Mesenteric fat pad (tissue), 1 donor: ENCODE measurements at places on chromosomes 7 and 10. TPM values are rescaled to one million over a fixed set of nuclear protein-coding genes. Genes with fewer than 3 reads are reported as not detected.
A peak's percentile ranks its signal among the peaks of the same experiment; 100 is the strongest.

- DNase-seq, result no peak
Observed at GRCh38 chr7:151558575-151558974, 38.9 kb upstream of the RHEB start.

DNA sequence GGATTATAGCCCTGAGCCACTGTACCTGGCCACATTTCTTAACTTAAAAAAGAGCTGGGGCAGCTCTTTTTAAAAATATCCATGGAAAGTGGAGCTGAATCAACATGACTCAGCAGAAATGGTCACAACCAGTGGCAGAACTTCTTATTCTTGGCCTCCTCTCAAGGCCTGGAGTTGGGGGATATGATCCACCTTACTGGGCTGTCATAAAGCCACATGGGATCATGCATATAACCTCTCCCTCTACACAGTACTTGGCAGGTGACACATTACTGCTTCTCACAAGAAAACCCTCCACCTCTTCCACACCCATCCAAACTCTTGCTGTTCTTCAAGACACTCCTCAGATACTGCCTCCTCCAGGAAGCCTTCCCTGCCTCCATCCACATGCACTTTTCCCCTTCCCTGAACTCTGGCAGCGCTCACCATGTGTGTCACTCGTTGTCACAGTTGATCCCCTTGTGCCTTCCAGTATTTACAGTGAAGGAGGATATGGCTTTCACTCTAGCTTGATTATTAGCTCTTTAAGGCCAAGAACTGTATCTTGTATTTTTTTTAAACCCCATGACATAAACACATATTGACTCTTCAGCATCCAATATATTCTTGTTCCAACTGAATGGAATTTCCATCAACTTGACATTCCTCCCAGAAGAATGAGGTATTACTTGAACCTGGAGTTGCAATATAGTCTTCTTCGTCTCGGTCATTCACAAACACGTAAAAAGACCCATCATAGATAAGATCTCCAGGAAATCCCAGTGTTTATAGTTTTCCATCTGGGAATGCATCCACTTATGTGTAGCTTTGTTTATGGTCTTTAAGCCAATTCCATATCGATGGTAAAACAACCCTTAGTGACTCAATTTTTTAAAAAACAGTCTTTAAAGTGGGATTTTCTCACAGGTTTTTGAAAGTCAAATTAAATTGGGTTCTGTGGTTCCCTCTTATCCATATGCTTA, 85.5 kb downstream of the TBXAS1 start:
- no peak for DNase-seq

DNA sequence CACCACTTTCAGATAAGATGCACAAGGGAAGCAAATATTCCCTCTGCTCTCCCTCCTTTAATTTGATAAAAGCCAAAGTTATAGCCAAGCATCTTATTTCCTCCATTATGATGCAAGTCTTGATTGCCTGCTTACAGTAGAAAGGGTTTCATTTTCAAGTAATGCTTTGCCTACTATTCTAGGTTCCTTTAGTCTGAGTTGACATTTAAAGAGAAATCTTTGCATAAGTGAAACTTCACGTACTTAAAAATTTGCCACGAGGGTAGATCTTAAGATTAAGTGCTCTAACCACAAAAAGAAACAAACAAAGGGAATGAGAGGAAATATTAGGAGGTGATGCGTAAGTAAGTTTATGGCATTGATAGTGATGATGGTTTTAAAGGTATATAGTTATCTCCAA, 78.1 kb upstream of the VWDE start:
- DNase-seq, result no peak

- DNase-seq, result no peak
Observed at GRCh38 chr7:106071356-106071998, 40.6 kb downstream of the SYPL1 start.

DNA sequence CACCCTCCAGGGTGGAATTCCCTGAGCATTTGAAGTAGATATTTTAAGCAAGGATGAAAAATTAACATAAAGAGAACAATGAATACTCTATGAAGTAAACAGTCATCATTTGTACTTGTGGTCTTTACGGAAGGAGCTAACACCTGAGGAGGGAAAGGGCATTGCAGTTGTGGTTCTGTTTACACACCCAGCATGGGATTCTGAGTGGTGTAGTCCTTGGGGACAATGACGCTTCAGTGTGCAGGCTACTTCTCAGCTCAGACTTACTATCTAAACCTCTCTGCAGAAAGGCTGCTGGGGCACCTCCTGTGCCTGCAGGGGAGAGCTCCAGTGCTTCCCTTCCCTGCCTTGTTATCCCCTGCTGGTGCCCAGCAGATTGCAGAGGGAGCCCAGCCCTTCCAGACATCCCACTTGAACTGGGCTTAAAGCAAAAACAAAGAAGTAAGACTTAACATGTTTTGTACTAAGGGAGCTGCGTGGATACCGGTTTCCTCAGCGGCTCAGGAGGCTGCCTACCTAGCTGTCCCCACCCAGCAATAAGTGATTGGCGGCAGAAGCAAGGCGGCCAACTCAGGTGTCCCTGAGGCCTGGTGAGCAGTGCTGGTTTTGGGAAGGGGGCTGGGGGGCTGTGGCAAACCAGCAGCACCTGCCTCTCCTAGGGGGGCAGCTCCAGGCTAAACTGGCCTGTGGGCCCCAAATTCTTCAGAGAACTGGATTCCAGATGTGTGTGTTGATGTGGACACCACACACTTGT, 89.1 kb downstream of the CELF2 start:
- DNase-seq, result no peak

Gene HOXA4
- total RNA-seq, result 4.0 TPM

DNA sequence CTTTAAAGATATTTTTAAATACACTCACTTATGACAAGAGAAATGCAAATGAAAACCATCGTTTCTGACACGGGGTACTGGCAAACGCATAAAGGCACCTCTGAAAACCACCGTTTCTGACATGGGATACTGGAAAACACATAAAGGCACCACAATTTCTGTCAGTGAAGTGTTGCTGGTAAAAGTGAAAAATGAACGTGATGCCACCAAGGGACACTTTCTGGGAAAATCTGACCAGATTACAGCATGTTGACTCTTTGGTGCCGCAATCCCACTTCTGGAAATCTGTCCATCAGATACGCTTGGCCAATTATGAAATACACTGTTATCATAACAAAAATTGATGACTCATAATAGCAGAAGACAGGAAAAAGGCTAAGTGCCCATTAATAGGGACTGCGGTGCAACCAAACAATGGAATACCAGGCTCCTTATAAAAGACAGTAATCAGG, 131.7 kb downstream of the ZMYND11 start:
- no peak for DNase-seq

- DNase-seq, result no peak
Observed at GRCh38 chr10:63716016-63716580, 194.9 kb downstream of the REEP3 start.

DNA sequence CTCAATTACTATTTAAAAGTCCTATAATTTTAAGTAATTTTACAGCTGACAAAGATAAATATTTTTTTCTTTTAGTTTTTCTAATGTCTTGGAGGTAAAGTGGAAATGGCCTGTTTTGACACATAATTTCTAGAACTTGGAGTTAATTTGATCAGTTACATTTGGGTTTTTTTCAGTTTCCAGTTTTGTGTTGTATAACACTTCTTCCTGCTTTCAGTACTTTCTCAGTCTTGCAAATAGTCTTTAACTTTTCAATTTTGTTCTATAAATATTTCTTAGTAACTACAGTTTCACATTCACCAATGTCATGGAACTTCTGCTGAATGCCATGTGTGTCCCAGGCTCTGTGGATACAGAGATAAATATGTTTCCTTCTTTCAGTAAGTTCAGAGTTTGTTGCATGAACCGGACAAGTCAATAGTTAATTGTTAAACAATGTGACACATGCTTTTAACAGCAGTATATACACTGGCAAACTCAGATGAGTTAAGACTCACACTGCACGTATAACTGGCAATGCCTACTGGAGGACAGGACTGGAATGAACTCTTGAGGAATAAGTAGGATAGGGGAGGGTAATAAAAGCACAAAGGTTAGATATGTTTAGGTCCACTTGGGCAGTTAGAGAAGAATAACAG, 4.6 kb downstream of the SHOC2 start:
- no peak for DNase-seq

Gene PAX2
- not detected for total RNA-seq

Gene PLXDC2
- 58.7 TPM for total RNA-seq

Gene CFAP43
- 0.06 TPM for total RNA-seq

- DNase-seq, result peak; percentile 55
Observed at GRCh38 chr7:2036786-2037185, 196.0 kb downstream of the MAD1L1 start.

DNA sequence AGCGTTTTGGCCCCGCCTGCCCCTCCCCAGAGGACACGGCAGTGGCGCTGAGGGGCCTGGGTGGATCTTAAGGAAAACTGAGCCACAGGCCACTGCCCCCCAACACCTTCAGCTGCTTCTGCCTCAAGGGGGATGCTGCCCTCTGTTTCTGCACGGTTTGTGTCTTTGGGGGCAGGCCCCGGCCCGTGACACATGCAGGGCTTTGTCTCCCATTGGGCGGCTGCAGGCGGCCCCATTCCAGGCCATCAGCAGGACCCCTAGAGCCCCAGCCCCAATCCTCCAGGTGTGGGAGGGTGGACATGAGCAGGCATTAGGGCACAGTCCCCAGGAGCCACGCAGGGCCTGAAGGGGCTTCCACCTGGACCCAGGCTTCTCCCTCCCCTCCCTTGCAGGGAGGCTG, 25.3 kb upstream of the PPP2R2D start:
- DNase-seq, result no peak

GRCh38 chr7:70242826-70243225, 644.6 kb downstream of the AUTS2 start:
- DNase-seq, result no peak

- DNase-seq, result no peak
Observed at GRCh38 chr7:2494191-2495130, 18.3 kb upstream of the GRIFIN start.

Gene OGDHL
- total RNA-seq, result not detected

Gene AKR1C3
- total RNA-seq, result 192 TPM

- no peak for DNase-seq
Observed at GRCh38 chr10:131760416-131761166, 140.2 kb upstream of the PPP2R2D start.

Gene CLCN1
- 0.22 TPM for total RNA-seq

Gene PKD2L1
- total RNA-seq, result 0.39 TPM

DNA sequence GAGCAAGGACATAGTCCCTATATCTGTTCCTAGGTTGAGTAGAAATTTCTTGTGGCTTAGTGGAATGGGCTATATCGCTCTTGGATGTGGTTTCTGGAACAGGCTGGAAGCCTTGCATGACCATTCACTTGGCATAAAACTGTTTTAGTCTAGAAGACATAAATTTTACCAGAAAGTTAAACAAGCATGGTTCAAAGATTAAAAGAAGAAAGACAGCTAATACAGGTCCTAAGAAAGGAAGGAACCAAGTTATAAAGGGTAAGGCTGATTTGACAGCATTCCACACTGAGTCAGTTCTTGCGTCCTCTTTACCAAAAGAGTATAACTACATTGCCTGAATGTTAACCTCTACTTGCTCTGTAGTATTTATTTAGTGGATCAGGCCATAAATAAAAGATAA, 724.2 kb downstream of the SORCS1 start:
- no peak for DNase-seq

DNA sequence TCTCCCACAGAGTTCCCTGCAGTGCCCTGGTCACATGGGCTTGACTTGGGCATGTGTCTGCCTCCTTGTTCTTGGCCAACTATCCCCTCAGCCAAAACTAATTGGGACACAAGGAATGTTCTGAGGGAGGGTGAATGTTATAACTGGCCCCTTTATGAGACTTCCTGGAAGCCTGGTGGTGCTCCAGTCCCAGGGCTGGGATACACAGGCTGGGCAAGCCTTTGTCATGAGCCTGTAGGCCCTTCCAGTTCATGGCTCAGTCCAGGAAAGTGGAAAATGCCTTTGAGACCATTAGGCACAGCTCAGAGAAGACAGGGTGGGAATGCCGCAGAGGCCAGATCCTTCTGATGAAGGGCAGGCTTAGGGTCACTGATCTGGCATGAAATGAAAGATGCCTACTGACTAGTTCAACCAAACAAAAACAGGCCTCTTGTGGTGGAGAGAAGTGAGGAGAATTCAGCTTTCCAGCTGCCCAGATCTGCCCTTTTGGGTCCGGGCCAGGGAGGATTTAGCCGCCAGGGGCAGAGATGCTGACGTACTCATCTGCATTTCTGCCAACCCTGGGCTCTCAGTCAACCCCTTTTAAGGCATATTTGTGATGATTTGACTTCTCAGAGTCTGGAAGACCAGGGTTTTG, 961.5 kb downstream of the KCNMA1 start:
- DNase-seq, result no peak

- no peak for DNase-seq
Observed at GRCh38 chr7:116560021-116560970, 35.5 kb downstream of the CAV1 start.

- DNase-seq, result no peak
Observed at GRCh38 chr7:23357190-23358093, 58.3 kb downstream of the MALSU1 start.

GRCh38 chr7:48088559-48089045, 463 bp upstream of the UPP1 start:
- DNase-seq, result peak; percentile 97

Gene SLC13A1
- total RNA-seq, result not detected

Gene PTN
- total RNA-seq, result 10.3 TPM

Gene PIP
- total RNA-seq, result not detected

Gene GBX1
- not detected for total RNA-seq

Gene SERPINE1
- 130 TPM for total RNA-seq

Gene PNLIP
- 1.5 TPM for total RNA-seq

- DNase-seq, result no peak
Observed at GRCh38 chr7:38351601-38352000, 78.2 kb upstream of the TARP start.

DNA sequence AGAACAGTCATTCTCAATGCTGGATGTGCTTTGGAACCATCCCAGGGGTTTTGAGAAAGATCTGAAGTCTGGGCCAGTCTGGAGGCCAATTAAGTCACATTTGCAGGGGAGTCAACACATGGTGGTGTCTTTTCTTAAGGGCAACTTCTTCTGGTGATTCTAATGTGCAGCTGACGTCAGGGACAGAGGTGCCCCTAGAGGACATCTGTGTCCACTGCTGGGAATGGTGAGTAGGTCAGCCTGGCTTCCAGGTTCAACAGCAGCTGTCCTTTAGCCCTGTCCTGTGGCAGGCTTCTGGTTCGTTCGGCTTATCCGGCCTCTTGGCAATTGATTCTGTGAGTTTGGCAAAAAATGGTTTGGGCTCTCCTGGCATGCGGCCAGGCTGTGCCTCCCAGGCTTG, 269.7 kb upstream of the HABP2 start:
- DNase-seq, result no peak

Gene CDC14C
- not detected for total RNA-seq

Gene PNLIPRP2
- 1.1 TPM for total RNA-seq

Gene GRID2IP
- not detected for total RNA-seq

DNA sequence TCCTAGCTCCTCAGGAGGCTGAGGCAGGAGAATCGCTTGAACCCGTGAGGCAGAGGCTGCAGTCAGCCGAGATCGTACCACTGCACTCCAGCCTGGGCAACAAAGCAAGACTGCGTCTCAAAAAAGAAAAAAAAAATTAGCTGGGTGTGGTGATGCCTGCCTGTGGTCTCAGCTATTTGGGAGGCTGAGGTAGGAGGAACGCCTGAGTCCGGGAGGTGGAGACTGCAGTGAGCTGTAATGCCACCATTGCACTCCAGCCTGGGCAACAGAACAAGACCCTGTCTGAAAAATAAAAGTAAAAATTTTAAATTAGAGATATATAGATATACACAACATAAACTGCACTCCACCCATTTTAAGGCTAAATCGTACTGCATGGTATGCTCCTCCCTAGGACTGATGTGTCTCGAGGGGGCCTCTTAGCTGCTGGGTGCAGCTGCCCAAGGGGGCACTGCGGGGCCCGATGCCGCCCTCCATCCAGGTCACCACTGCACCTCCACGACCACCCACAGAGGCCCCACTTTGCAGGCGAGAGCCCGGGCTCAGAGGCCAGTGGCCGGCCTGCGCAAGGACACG, 40.9 kb upstream of the FOXK1 start:
- no peak for DNase-seq

Gene AKR1C1
- 593 TPM for total RNA-seq

Gene CYP2C8
- 0.90 TPM for total RNA-seq
